Stimulated activated CD4-positive, alpha-beta T cell treated with anti-CD3 and anti-CD28 coated beads, Interleukin-15, amount 100 ng/mL, for 24 hours (primary cell): ENCODE measurements at places on chromosomes 2 and 18.

DNA sequence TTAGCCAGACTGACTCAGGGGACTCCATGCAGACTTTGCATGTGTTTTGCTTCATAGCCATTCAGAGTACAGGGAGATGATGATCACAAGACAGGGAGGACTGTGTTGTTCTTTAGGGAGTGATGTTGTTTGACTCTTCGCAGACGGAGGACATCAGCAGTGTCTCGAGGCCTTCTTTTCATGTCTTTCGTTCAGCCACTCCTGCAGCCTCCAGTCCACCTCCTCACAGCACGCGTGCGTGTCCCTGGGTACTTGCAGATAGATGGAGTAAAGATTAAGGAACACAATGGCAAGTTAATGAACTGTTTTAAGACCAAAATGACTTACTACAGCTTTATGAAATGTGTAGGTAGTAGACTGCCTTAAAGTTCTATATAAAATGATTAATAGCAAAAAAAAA, 114.7 kb downstream of the MAP4K4 start:
- no peak for DNase-seq

GRCh38 chr2:203951366-203951902, 14.9 kb downstream of the ICOS start:
- peak; percentile 57 for DNase-seq

DNA sequence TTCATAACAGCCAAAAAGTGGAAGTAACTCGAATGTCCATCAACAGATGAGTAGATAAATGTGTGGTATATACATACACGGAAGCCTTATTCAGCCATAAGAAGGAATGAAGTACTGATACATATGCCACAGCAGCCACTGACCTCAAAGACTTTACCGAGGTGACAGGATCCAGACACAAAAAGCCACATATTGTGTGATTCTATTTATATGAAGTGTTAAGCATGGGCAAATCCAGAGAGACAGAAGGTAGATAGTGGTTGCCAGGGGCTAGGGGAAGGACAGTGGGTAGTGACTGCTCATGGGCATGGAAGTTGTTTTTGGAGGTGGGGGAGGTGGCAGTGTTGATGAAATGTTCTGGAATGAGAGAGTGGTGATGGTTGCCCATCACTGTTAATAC, 33.9 kb downstream of the ZAP70 start:
- no peak for DNase-seq

DNA sequence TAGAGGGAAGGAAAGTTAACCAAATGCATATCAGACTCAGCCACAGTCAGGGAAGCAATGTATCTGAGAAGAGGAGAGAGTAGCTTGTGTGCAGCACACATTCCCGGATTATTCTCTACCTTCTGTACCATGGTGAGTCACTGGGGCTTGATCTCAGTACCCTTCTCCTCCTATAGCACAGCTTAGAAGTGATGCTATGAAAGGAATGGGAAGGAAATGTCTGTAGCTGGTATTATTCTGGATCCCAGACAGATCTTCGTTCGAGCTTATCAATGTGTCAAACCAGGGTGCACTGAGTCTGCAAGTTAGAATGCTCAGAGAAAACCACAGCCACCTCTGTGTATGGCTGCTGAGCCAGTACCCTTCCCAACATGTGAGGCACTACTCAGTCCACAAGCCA, 88.0 kb upstream of the NFU1 start:
- no peak for DNase-seq

GRCh38 chr2:7773362-7774360, 856.4 kb downstream of the RNF144A start:
- peak; percentile 51 for DNase-seq

DNA sequence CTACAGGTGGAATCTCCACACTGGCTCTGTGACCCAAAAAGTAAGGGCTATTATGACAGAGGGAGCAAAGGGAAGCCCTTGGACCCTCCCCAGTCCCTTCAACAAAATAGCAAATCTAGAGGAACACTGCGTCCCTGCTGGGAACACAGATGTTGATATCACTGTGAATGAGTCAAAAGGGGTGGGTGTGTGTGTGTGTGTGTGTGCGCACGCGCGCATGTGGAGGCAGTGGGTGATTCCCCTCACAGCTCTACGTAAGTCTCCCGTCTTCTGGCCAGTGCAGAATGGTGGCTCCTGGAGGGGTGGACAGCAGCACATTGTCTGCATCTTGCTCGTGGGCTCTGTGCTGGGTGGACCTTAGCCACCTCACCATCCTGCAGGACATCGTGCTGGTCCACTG, 7.8 kb upstream of the C2orf72 start:
- DNase-seq = no peak

DNA sequence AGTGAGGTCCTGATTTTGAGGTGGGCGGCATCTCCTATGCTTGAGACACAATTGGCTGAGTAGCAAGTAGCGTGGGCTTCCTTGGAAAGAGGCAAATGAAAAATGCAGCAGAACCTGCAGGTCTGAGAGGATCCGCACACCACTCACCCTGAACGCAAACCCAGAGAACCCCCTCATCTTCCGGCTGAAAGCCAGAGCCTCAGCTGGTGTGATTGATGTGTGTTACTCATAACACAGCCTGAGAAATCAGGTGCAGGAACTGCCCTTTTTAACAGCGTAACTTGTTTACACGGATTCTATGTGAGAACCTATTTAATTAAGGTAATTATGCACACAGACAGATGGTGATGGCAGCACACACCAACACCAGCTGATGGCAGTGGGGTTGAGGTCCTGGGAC, 123.4 kb downstream of the MRO start:
- DNase-seq = no peak

DNA sequence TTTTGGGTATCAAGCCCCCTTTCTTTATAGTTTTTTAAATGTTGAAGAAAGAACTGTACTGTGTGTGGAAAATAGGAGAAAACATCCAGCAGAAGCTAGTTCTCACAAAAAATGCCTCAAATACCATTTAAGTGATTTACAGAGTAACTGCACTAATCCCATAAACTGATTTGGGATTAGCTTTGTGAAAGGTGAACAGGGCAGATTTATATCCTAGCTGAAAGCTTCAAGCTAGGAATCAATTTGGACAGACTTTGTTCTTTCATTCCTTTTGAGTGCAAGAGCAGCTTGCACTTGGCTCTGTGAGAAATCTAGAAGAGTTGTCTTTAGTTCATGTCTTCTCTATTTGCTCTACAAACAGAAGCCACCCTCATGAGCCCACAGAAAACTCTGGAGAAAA, 183.9 kb upstream of the VRK2 start:
- no peak for DNase-seq

DNA sequence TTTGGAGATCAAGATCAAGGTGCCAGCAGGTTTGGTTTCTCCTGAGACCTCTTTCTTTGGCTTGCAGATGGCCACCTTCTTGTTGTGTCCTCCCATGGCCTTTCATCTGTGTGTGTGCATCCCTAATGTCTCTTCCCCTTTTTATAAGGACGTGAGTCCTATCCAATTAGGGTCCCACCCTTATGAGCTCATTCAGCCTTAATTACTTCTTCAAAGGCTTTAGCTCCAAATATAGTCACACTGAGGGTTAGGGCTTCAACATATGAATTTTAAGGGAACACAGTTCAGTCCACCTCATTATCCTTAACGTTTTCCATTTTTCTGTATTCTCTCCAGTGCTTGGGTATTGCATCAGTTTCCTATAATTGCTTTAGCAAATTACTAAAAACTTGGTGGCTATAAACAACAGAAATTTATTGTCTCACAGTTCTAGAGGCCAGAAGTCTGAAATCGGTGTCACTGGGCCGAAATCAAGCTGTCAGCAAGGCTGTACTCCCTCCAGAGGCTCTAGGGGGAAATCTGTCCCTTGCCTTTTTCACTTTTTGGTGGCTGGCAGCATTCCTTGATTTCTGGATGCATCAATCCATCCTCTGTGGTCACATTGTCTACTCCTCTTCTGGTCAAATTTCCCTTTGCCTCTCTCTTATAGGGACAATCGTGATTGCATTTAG, 34.1 kb downstream of the CDC42EP3 start:
- no peak for DNase-seq

DNA sequence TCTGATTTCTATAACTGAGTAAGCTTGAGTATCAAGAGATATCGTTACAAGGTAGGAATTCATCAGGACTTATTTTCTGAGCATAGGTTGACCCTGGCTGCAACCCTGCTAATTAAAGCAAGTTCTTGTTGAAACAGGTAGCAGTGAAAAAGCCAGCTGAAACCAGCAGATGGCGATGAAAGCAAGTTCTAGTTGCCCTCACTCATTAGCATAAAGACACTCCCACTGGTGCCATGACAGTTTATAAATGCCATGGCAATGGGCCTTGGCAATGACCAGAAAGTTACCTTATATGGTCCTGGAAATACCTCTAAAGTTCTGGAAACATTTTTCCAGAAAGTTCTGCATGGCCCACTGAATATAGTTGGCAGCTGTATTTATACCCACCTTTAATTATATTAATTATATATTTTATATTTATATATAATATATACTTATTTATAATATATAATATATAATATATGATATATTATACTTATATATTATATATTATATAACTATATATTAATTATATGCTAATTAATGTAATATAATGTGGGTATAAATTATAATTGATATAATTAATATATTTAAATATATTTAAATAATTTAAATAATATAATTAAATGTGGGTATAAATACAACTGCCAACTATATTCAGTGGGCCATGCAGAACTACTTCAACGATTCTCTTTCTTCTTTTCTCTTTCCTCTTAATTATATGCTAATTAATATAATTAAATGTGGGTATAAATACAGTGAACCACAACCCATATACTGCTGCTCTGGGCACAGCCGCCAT, 188.0 kb downstream of the CDH7 start:
- peak; percentile 14 for DNase-seq

DNA sequence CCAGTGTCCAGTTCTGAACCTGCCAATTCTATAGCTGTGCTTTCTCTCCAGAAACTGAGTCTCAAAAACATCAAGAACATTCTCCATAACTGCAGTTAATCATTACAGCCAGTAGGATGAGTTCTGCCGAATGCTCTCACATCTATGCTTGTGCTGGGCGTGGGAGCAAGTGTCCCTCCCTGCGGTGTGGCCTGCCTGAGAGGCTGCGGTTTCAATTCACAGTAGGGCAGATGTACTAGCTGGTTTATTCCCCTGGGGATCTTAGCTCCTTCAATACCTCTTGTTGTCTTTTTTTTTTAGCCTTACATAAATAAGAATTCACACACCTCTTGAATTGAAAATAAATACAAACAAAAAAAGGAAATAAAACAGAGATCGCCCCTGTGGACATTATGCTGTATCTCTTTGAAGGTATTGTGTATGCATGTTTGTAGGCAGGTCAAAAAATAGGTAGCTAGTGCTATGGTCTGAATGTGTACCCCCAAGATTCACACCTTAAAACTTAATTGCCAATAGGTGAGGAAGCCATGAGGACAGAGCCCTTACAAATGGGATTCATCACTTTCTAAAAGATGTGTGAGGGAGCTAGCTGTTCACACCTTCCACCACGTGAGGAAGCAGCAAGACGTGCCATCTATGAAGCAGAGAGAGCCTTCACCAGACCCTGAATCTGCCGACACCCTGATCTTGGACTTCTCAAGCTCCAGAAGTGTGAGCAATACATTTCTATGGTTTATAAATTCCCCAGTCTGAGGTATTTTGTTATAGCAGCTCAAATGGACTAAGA, 74.3 kb downstream of the BCL2L11 start:
- DNase-seq = no peak

- DNase-seq = no peak
Observed at GRCh38 chr2:33444967-33445366, 31.5 kb upstream of the RASGRP3 start.

- no peak for DNase-seq
Observed at GRCh38 chr18:44502790-44503189, 177.9 kb upstream of the SETBP1 start.

DNA sequence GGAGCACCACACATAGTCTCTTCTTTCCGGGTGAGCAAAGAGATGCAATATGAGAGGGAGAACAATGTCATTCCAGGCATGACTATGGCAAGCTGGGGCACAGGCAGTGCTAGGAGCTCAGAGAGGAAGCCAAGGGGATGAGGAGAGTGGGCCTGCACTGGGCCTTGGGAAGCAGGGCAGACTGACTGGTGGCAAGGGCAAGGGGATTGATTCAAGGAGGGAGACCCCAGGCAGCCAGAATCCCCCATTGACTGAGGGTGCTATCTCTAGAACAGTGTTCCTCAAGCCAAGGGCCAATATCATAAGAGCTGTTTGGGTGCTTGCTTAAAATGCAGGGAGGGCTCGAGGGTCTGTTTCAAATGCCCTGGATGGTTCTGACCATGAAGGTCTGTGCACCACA, 36.1 kb downstream of the MARCO start:
- no peak for DNase-seq

DNA sequence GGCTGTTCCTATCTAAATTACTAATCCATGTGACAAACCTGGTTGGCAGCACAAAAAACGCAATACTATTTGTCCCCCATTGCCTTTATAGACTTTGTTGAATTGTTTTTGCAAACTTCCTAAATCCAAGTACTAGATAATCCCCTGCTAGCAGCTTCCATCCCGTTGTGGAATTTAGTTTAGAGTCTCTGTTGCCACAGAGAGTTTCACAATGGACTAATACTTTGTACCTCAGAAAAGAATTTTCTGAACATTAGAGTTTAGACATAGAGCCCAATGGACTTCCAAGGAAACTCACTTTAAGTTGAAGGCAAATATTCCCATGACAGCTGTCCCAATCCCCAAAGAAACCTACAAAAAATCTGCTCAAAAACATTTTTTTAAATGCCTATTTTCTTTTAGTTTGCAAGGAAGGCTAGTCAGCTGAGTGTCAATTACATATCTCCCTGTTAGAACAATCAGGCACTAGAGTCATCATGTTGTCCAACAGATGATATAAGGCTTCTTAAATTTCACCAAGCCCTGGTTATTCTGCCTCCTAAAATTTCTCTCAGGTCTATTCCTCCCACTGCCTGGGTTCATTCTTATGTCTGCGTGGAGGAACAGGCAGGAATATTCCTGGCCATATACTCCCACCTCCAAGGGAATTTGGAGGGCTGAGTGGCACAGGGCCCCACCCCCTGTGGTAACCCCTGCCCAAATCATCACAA, 27.2 kb downstream of the RNF152 start:
- no peak for DNase-seq

DNA sequence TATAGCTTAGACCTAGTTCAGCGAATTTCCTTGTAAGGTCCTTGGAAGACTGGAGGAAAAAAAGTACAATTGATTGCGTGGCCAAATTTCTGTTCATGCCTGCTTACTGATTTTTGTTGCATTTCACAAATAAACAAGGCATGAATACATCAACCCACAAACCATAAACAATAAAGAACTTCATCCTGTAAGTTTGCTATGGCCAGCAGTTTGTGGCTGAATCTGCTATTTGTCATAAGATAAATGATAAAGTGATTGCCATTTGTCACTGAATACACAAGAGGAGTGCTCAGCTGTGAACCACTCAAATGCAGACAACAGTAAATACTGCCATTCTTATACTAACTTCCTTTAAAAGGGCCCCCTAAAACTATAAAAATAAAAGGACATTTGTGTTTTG, 259.5 kb downstream of the CCDC178 start:
- DNase-seq = no peak

GRCh38 chr2:3349211-3349693, 28.4 kb downstream of the EIPR1 start:
- DNase-seq = no peak

GRCh38 chr18:62524440-62525200, 1.8 kb downstream of the ZCCHC2 start:
- peak; percentile 65 for DNase-seq
